ENCODE measurements at places on chromosomes 11 and 22.

DNA sequence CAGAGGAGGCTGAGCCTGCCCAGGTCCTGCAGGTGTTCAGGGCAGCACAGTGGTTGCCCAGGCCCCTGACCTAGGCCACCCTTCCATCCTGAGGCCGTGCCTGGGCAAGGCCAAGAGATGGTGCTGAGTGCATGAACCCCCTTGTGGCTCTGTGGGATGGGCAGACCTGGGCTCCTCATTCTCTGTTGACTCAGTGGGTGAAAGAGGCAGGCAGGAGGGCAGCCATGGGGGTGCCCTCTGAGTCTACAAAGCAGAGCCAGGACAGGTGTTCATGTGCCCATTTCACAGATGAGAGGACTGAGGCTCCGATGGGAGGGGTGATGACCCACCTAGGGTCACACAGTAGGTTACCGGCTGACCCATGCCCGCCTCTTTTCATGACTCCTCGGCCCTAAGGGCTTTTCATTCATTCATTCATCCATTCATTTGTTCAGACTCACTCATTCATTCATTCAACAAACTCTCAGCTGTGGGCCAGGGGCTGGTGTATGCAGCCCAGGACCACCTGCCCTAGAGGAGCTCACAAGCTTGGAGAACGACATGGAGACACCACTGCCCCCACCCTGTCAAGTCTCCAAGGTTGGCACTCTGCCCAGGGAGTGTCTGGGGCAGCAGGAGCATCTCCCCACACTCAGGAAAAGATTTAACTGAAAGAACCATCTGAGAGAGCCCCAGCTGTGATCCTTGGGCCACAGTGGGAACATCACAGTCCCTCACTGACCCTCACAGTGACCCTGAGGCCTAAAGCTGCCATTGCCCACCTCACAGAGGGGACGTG, 40.5 kb downstream of the IGLL5 start:
- no peak for DNase-seq

DNA sequence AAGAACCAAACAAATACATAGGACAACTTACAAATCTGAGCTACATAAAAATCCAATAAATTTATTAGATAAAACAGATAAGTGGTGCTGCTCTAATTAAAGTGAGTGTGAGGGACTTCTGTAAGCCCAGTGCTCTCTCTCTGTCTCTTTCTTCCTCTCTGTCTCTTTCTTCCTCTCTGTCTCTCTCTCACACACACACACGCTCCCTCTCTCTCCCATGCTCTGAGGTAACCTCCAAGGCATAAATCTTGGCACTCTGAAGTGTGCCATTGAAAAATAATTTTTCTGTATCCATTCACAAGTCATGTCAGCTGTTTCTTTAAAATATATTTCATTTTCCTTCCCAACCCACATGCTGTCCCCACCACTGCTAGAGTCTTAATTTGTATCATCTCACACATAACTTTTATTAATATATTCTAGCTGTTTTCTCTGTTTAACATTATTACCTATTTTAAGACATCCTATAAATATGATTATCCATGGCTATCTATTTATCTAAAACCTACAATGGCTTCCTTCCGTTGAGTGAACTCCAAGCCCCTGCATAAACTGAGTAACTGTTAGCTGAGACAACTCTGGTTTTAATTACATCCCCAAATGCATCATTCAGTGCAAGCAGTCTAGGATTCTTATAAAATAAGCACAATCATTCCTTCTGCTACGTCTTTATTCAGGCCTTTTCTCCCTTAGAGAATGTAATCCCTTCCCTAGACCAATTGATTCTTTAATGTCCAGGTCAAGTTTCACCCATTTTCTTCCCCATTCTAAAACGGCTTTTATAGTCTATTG, 57.4 kb upstream of the SLC5A12 start:
- no peak for DNase-seq

DNA sequence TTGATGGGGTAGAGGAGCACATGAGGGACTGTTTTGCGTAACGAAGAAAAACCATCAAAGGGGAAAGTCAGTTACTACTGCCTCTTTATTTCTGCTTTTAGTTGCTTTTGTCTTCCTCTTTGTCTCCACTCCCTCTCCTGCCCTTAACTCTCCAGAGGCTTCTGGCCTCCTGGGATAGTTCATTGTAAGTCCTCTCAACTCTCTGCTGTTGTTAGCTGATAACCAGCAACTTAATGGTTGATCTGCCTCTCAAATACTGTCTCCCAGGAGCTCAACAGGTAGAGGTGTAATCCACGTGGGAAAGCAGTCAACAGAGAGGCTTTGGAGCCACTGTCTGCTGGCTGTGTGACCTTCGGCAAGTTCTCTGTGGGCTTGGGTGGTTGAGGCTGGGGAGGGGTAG, 47.3 kb downstream of the CCDC81 start:
- no peak for DNase-seq

- DNase-seq: no peak
Observed at GRCh38 chr11:76939219-76939631, 78.5 kb downstream of the ACER3 start.

DNA sequence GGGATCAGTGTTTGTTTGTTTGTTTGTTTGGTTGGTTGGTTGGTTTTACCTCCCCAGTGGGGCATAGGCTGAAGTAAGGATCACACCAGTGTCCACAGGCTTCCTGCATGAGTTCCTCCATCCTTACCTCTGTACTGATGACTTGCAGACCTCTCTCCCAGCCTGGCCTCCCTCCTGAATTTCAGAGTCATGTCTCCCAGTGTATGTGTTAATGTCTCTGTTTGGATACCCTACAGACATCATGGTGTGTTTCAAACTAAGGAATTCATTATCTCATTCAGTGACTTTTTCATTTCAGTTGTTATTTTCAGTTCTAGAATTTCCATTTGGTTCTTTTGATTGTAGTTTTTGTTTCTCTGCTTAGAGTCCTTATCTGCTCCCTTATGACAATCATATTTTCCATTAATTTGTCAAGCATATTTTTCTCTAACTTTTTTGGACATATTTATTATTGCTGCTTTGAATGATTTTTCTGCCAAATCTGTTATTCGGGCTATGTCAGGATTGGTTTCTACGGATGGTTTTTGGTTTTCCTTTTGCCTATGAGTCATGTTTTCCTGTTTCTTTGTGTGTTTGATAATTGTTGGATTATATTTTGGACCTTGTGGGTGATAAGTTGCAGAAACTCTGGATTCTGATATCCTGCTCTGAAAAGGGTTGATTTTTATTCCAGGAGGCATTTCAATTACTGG, 23.6 kb downstream of the MYEOV start:
- no peak for DNase-seq

GRCh38 chr11:9069862-9070470, 21.4 kb downstream of the SCUBE2 start:
- no peak for DNase-seq

DNA sequence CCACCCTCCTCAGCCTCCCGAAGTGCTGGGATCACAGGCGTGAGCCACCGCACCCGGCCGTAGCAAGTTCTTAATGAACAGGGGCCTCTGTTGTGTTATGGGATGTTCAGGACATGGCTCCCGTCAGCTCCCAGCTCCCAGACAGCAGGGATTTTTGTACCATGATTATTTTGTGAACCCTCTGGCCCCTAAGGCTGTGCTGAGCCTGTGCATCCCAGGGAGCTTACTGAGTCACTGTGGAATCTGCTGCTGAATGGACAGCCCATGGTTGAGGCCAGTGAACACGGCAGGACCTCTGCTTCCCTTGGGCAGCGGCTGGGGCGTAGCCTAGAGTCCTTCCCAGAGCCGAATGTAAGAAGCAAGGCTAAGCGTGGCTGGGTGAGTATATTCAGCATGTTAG, 245.2 kb downstream of the NTM start:
- no peak for DNase-seq

DNA sequence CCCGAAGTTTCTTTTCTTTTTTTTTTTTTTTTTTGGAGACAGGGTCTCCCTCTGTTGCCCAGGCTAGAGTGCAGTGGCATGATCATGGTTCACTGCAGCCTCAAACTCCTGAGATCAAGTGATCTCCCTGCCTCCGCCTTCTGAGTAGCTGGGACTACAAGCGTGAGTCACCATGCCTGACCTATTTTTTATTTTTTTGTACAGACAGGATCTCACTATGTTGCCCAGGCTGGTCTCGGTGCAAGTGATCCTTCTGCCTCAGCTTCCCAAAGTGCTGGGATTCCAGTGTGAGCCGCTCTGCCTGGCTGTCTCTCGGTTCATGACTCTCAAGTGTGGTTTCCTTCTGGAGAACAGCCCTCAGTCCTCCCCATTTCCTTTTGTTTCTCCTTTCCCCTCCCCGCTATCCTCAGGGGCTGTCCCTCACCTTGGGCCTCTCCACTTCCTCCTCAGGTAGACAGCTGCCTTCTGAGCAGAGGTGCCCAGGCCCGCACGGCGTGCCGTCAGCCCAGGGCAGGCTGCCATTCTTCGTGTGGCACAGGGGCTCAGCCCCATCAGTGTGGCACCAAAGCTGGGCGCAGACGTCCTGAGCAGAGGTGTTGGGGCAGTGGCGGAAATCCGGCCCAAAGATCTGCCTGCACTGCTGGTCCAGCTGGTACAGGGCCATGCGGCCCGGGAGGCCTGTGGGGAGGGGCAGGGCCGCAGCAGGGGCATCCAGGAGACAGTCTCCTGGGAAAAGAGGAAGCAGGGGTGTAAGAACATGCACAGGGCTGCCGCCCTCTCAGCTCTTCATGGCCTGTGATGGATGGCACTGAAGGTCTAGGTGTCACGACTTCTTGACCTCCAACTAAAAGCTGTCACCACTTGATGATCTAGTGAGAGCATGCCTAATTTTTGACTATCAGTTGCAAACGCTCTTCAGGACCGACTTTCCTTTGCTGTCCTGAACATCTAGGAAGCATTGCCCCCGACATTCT, 14.0 kb downstream of the ADAMTS8 start:
- DNase-seq: no peak

DNA sequence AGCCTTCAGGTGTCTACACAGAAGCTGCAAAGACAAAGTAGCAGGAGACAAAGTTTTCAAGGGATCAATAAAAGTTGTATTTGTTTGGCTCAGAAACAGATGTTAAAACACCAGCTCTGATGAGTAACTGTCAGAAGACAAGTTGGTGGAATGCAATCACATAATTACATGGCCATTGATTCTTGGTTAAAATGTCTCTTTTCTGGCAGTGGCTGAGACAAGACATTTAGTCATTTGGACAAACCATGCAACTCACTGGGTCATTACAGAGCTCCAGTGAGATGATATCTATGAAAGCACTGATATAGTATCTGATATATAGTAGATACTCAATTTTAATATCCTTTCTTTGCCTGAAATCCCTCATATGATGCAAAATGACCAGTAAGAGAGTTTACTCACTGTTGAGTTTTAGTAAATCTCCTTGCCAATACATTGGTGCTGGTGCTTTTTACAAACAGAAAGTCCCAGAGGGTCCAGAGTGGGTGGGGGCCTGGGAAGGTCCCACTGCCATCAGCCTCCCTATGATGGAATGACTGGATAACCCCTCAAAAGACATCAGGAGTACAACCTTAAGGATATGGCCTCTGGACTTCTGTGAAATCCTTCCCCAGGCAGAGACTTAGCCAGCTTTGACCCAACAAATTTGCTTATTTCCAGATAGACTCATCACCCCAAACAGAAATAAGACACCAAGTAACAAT, 95.0 kb downstream of the SLC1A2 start:
- no peak for DNase-seq

DNA sequence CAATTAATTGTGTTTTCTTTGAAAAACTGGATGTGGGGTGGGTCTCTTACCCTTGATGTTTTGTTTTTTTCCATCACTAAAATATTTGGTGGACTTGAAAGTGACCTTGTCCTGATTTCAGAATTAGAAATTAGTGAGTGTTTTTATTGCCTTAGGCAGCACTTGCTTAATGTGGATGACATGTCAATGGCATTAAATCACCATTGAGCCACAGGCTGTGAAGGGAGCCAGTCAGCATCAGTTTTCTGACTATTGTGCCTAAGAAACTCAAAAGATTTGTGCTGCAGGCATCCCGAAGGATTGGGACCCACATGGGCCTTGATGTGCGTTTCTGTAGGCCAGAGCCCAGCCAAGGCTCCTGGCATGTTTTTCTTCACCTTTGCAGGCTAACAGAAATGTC, 53.8 kb downstream of the SWAP70 start:
- no peak for DNase-seq

GRCh38 chr11:128707681-128708080, 13.8 kb downstream of the FLI1 start:
- no peak for DNase-seq

- DNase-seq: no peak
Observed at GRCh38 chr11:118272001-118272400, 7.9 kb upstream of the MPZL2 start.

DNA sequence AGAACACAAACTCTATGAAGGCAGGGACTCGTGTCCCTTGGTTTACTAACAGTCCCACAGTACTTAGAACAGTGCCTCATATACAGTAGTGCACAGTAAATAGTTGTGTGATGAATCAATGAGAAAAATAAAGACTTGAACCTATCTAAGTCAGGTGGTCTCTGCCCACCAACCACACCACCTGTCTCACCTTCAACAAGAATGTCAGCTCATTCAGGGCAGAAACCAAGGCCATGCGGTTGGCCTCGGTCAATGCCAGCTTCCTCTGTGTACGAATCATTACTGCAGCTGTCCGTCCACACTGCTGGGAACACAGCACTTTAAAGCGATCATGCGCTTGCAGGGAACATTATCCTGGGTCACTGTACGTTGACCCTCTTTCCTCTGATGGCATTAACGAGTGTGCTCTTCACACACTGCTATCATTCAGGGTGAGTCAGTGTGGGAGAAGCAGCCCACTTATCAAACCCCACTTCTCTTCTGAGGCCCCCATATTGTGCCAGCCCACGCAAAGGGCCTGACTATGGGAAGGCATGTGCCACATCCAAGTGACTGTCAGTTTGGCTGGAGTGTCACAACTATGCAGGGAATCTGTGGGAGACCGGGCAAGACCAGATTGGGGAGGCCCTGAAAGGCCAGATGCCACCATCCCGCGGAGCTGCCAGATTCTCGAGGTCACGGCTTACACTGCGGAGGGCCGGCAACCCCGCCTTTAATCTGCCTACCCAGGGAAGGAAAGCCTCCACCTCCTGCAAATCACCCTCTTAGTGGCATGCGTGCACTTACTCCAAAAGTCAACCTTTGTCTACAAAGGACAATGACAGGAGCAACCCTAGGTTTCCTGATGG, 36.1 kb downstream of the LARGE1 start:
- no peak for DNase-seq

DNA sequence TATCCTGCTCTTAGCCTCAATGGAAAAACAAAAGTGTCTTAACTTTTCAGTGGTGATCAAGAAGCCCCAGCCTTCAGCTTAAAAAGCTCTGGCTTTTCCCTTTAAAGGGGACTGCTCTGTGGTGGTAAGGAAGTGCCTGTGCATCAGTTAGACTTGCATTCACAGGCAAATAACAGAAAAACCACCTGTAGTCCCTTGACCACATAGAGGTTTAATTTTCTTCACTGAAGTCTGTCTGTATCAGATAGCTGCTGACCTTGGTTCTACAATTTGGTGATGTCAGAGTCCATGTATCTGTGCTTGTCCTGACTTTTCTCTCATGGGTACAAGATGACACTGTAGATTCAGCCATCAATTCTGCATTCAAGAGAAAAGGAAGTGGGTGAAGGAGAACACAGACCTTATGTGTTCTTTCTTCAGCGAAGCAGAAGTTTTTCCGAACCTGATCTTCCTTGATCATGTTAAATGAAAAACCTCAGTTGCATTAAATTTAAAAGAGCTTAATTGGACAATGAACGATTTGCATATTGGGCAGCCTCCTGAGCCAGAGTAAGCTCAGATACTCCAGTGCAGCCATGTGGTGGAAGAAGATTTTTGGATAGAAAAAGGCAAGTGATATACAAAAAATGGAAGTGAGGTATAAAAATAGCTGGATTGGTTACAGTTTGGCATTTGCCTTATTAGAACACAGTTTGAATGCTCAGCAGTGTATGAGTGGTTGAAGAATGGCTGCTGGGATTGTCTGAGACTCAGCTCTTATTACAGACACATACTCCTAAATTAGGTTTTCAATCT, 43.2 kb upstream of the RDX start:
- DNase-seq: no peak
